Stimulated activated CD4-positive, alpha-beta T cell treated with anti-CD3 and anti-CD28 coated beads, Interleukin-15, amount 100 ng/mL, for 48 hours (primary cell): ENCODE measurements at places on chromosomes 6 and 20.

DNA sequence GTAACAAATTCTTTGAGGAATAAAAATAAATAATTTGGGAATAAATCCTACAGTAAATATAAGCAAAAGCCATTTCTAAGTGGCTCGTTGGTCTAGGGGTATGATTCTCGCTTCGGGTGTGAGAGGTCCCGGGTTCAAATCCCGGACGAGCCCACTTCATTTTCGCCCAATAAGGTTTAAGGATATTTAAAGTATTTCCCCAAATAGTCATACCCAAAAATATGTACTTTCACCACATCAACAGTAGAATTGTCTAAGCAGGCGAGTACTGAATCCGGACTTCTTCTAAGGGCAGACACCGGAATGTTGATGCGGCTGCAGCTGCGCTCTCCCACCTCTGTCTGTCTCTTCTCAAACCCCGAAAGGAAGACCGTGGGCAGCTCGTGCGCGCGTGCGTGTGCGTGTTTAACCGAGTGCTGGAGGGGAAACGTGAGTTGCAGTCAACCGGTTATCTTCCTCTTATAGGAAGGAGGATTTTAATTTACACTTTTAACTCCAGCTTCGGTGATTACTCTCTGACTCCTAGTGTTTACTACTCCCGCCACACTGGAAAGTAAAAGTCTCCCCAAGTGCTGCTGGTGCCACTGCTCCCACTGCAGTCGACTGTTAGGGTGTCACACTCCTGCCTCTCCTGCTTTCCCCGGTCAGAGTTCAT, 155.7 kb upstream of the PRSS16 start:
- peak; percentile 42 for DNase-seq

- DNase-seq = no peak
These were observed 39.1 kb downstream of the ILRUN start for GRCh38 chr6:34657307-34657978.

DNA sequence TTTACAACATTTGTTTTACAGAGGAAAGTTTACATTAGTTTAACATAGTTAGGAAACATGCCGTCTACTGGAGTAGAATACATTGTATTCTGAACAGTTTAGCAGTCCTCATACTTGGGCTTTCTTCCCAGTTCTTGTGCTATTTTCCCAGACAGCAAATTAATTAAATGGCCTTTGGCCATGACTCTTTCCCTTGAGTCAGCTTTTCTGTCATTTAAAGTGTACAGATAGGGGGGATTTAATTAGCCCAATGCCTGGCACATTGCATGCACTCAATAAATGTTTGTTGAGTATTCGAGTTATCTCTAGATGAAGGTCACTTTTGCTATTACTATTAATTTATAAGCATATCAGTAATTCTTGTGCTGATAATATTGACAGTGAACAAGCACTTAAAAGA, 1.6 kb downstream of the TMEM244 start:
- no peak for DNase-seq

DNA sequence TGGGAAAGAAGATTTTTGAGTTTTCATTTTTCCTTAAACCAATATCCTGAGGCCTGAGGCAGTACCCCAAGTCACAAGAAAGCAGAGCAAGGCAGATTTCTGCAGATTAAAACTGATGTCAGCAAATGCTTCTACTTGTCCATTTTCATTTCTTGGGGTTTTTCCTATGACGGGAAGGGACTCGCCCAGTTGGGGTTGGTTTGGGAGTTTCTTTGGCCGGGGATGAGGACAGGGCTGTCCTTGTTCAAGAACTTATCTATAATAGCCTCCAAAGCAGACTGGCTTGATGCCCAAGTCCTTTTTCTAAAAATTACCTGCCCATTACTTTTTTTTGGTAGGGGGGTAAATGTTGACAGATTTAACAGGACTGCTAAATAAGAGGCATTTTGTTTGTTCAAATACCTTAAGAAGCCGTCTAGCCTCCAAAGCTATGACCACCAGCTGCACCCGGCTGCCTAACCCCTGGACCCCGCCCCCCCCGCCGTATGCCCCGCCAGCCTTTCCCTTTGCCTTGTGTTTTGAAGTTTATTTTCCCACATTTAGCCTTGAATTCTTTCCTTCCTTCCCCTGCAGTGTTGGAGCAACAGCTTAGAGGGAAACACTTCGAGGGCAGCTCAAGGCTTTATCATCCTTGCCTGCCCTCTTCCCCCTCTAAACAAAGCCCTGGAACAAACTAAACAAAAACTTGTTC, 2.5 kb downstream of the KCNK5 start:
- DNase-seq = no peak

GRCh38 chr6:138238368-138238767, 20.1 kb upstream of the PBOV1 start:
- no peak for DNase-seq

- no peak for DNase-seq
These were observed 4.4 kb upstream of the IBTK start for GRCh38 chr6:82251942-82252341.
